ENCODE measurements at places on chromosomes 13 and 19.

DNA sequence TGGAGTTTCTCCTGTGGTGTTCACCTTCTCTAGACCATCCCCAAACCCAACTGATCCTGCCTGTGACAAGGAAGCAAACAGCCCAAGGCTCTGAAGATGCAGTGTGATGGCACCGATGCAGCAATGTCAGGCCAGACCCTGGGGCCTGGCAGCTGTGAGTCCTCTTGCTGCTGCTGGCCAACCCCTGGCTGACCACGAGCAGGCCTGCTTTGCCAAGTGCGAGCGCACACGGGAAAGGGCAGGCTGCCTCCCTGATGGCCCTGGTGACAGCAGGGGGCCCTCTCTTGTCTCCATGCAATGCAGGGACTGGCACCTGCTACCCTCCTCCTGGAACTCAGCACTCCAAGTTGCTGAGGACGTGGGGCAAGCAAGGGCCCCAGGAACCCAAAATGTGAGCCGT, 5.4 kb upstream of the VSTM2B start:
- no peak for DNase-seq

- DNase-seq: no peak
Observed at GRCh38 chr19:1133471-1133929, 29.7 kb downstream of the GPX4 start.

- DNase-seq: no peak
Observed at GRCh38 chr13:113955235-113955634, 18.6 kb downstream of the C13orf46 start.

DNA sequence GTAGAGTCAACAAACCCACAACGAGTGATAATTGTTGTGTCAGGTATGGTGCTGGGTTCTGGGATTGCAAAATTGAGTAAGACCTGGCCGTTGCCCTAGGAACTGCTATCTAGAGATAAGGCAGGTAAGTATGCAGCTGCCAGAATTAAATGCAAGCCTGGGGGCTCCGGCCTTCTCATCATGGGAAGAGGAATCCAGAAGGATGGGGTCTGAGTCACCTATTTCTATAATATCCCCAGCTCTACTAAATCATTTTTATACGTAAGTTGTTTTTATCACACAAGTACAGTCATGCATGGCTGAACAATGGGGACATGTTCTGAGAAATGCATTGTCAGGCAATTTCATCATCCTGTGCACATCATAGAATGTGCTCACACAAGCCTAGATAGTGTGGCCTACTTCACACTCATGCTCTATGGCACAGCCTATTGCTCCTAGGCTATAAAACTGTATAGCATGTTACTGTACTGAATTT, 203.0 kb downstream of the KLF5 start:
- no peak for DNase-seq

GRCh38 chr19:43652546-43652874, 12.9 kb upstream of the CADM4 start:
- DNase-seq: no peak

DNA sequence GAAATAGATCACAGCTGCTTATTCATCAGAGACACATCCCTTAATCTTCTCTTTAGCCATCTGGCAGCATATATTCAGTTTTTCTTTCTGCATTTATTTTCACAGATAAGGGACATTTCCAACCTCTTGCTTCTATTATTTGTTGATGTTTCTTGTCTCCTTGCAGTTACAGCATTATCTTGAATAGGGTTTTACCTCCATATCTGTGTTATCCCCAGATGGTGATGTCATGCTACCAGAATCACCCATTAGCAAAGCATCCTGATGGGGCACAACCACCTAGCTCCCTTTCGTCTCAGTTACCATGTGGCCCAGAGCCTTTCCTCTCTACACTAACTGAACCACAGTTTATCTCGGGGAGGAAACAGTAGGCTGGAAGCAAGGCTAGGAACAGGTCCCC, 483.9 kb downstream of the FOXO1 start:
- no peak for DNase-seq

DNA sequence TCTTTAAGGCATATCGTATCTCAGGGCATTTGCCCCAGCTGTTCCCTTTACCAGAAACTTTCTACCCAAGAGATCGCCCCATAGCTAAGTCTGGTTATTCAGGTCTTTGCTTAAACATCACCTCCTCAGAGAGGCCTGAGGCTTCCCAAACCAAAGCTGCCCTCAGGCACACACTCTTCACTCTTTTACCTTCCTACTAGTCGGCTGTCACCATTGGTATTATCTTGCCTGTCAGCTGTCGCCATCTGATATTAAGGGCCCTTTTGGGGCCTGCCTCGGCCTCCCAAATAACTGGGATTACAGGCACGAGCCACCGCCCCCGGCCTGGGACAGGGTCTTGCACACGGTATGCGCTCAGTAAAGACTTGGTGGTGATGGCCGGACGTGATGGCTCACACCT, 1.0 kb downstream of the GADD45GIP1 start:
- DNase-seq: no peak

DNA sequence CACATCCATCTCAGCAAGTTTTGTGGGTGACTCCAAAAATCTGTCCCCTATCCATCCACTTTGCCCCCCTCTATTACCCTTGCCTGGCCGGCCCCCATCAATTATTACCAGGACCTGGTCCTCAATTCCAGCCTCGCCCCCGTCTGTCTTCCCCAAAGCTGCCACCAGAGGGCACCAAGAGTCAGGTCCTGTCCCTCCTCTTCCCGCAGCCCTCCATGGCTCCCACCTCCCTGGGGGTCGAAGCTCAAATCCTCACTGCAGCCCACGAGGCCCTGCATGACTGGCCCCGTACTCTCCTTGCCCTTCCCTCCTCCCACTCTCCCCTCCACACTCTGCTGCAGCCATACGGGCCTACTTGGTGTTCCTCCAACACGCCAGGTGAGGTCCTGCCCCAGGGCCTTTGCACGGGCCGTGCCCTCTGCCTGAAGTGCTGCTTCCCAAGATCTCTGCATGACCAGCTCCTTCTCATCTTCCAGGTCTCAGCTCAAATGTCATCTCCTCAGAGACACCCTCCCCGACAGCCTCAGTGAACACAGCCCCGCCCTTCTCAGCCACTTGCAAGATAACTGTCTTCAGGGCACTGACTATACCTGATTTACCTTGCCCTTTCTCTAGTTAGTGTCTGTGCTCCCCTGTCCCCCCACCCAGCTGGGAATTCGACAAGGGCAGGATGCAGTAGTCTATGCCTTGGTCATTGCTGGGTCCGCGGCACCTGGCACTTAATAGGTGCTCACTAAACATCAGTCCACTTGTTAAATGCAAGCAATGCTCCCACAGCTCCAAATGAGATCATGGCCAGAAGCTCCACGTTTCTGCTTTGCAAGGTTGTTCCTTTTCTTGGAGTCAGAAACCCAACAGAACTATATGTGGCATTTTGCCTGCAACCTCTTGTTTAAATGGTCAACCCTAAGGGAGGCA, 16.8 kb upstream of the SEMA6B start:
- DNase-seq: no peak

DNA sequence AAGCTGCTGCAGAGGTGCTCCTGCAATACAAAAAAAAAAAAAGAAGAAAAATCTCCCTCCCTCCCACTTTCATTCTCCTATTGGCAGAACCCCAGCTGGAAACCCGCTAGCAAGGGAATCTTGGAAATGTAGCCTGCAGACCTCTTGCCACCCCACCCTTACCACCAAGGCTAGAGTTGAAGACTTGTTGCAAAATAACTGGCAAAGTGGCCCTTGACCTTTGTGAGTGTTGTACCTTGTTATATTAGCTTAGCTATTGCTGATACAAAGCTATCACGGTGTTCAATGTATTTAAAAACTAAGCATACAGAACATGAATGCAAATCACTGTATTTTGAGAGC, 57.5 kb upstream of the KCTD4 start:
- no peak for DNase-seq

- DNase-seq: no peak
Observed at GRCh38 chr13:107091428-107091827, 523.5 kb upstream of the ARGLU1 start.

GRCh38 chr13:44140888-44141724, 232.5 kb upstream of the SERP2 start:
- DNase-seq: no peak

DNA sequence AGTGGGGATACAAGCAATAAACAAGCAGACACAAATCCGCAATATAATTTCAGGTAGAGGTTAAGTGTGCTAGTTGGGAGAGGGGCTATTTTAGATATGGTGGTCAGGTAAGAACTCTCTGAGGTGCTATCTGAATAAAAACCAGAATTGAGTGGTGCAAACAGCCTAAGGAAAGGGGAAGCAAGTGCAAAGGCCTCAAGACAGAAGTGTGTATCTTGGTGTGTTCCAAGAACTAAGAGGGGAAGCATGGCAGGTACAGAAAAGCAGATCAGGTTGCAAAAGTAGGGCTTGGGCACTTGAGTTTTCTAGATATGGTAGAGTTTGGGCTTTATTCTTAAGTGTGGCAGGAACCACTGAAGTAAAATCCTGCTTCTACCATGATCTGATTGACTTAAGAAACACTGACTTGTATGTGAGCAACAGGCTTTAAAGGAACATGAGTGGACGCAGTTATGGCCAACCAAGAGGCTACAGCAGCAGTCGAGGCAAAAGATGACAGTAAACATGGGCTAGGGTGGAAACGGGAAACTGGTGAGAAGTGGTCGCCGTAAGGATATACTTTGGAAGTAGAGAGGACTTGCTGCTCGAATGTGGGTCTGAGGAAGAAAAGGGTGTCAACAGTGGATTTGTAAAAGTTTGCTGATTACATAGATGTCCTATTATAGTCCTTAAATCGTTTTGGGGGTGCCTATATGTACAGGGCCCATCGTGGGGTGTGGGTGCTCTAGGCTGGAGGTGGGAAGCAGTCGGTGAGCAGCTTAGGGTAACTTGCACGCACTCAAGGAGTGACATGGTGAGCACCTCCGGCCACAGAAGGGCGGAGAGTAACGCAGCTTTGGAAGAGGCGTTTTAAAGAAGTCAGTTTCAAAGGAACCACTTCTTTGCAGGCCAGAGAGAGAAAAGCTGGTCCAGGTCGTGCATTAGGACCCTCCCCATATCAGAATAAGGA, 677 bp downstream of the TGDS start:
- no peak for DNase-seq

GRCh38 chr13:40480012-40480914, 186.2 kb downstream of the FOXO1 start:
- DNase-seq: no peak

DNA sequence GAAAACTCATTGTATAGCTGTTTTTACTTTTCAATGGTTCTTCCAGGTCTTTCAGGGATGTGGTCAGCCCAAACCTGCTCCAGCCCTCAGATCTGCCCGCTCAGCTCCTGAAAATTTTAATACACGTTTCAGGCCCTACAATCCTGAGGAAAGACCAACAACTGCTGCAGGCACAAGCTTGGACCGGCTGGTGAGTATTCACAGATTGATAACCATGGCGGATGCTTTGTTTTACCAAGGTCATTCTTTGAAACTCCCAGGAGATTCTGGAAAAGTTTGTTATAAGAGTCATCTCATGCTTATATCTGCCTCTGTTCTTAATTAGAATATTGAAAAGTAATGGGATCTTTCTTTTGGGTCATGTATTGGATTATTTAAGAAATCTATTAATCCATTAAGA, 173.5 kb downstream of the DCT start:
- no peak for DNase-seq

DNA sequence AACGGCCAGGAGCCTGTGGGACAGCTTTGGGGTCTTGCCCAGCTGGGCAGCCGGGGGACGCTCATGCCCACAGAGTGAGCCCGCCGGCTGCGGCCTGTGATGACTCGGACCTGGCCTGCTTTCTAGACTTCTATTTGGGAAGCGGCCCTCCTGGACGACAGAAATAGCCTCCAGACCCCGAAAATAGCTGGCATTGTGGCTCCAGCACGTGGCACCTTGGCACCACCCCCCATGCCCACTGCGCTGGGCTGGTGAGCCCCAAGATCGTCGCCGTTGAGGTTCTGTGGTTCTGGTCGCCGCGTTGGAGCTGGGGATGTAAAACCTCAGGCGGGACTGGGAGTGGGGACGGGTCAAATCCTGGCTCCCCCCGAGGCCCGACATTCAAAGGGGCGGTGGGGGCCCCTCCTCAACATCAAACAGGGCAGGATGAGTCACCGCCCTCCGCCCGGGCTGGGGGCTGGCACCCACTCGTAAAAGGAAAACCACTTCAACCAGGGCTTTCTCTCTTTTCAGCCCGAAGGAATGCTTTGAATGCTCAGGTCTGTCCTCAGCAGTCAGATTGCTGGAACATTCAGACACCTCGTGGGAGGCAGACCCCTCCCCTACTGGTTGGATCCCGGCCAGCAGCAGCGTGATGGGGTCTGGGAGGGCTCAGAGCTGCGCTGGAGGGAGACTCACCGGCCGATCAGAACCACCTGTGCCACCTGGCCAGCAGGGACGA, 42.1 kb downstream of the GADD45B start:
- no peak for DNase-seq

GRCh38 chr19:44164327-44164672, 600 bp upstream of the ZNF226 start:
- DNase-seq: no peak

GRCh38 chr13:25065974-25066770, 29.8 kb upstream of the PABPC3 start:
- DNase-seq: no peak

- no peak for DNase-seq
Observed at GRCh38 chr19:3225677-3226093, 1.2 kb downstream of the CELF5 start.

- no peak for DNase-seq
Observed at GRCh38 chr13:110318920-110319319, 11.8 kb downstream of the COL4A2 start.

DNA sequence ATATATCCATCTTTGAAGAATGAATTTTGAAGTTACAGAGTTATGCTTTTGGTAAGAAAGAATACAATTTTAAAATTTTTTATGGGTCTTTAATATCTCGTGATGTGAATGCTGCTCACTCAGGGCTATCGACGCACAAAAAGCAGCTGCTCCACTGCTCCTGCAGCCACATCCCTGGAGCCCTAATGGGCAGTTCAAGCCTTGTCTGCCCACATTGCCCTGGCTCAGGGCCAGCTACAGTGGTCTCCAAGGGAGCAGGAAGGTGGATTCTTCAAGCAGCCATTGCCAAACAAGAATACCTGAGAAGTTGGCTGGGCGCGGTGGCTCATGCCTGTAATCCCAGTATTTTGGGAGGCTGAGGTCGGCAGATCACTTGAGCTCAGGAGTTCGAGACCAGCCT, 85.8 kb downstream of the IPO5 start:
- DNase-seq: no peak

GRCh38 chr19:41886761-41887710, 4.1 kb downstream of the ARHGEF1 start:
- no peak for DNase-seq

Measured in NCI-H1105 (cell line).